Hepatocyte (in vitro differentiated cells): ENCODE measurements at places on chromosomes 5 and 9. TPM values are rescaled to one million over a fixed set of nuclear protein-coding genes. Genes with fewer than 3 reads are reported as not detected.

The FAM221B gene
- total RNA-seq = not detected in 2 replicates

DNA sequence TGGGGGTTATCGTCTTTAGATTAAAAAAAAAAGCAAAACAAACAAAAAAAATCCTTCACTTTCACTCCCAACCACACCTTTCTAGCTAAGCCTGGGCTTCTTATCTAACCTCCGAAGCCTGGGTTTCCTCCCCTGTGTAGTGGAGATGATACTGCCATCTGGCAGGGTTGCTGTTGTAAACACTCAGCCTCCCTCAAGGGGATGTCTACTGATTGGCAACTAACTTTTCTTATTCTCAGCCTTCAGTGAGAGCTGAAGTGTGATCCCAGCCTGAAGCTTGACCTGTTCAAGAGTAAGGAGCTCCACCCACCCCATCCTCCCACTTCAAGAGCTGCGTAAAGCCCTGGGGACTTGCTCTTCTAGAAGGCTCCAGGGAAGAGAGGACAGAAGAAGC is 21.5 kb upstream of the WWC1 start:
- H3K27ac ChIP-seq = peak overlapping the region; percentile 70
- peak; percentile 52 for DNase-seq
- peaks cover 14% of the 10 kb centered on the region for H3K4me1 ChIP-seq

DNA sequence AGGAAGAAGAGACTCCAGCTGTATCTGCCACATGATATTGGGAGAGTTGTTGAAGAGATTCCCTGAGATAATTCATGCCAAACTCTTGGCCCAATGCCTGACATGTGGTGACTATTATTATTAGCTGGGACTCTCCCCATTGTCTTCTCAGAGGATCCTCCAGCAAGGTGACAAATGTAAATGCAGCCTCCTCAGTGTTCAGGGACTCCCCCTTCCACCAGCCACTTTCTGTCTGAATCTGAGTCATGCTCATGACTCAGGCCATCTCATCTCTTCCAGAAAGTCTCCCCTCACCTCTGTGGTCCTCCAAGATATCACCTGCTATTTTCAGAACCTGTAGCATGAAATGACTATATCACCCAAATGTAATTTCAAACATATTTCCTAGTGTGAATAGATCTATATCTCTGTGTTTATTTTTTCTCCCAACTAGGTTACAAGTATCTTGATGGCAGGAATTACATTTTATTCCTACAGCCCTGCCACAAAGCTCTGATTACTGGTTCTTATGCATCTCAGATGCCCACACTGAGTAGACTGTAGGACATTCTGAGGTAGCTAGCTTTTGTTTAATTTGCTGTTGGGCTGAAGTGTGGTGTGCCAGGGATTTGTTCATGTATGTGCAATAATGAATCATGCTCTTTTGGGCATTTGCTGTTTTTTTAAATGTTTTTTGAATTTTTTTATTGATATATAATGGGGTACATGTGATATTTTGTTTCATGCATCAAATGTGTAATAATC is 126.6 kb upstream of the IL12B start:
- H3K4me1 ChIP-seq = no peaks in the 10 kb centered on the region
- no peak for DNase-seq
- no peak overlapping the region for H3K27ac ChIP-seq
- H3K4me3 ChIP-seq = no peak overlapping the region

- H3K27me3 ChIP-seq = no peaks in the 10 kb centered on the region
- no peaks in the 10 kb centered on the region for H3K36me3 ChIP-seq
- H3K4me3 ChIP-seq = peak overlapping the region; percentile 88
- DNase-seq = peak; percentile 93
- peaks cover 26% of the 10 kb centered on the region for H3K4me1 ChIP-seq
Observed at GRCh38 chr5:132410451-132411303, 41.2 kb downstream of the SLC22A5 start.

DNA sequence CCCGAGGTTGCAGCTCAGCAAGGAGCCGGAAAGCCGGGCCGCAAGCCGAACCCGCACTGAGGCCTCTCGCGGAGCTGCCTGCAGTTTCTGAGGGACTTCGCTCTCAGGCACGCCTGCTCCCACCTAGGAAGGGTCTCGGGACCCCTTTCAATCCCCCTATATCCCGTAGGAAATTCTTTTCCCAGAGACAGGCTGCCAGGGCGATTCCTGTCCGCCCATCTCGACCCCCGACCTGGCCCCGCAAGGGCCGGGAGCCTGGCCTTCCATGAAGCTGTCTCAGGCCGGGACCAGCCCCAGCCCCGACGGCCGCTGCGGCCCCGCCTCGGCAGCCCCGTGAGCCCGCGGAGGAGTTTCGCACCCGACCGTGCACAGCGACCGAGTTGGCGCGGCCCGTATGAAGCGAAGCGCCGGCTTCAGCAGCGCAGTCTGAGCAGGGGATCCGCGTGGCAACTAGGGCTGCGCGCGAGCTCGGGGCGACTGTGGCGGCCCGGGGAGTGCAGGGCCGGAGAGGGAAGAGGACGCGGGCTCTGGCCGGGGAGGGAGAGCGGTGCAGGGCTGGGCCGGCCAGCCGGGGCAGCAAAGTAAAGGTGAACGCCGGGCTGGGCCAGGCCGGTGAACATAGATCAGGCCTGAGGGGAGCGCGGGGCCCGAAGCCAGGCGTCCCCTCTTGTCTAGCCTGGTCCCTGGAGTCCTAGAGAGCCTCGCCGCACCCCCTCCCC is 977 bp upstream of the PRDM12 start:
- H3K4me3 ChIP-seq = no peak overlapping the region
- peaks cover 23% of the 10 kb centered on the region for H3K4me1 ChIP-seq
- H3K27ac ChIP-seq = no peak overlapping the region
- no peaks in the 10 kb centered on the region for H3K36me3 ChIP-seq
- DNase-seq = no peak

The ACTBL2 gene
- 0.16 and 0.83 TPM in 2 replicates for total RNA-seq

DNA sequence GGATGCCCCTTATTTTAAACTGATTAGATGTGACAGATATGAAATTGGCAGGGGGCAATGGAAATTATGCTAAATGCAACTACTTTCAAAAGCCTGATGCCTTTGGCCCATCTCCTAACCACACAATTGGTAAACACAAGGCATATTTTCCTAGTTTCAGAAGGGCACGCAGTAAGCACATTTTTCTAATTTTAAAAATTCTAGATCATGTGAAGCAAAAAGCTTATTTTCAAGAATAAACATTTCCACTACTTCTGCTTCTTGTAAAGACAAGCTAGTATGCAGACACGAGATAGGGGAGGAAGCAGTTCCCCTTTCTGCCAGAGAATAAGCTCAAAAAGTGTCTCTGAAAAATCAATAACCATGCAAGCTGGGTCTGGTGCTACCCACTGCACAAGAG is 67.7 kb downstream of the ABCA1 start:
- H3K4me3 ChIP-seq = no peak overlapping the region
- H3K4me1 ChIP-seq = peaks cover 42% of the 10 kb centered on the region
- no peak overlapping the region for H3K27ac ChIP-seq
- no peaks in the 10 kb centered on the region for H3K36me3 ChIP-seq
- no peaks in the 10 kb centered on the region for H3K27me3 ChIP-seq
- no peak for DNase-seq
